ENCODE measurements at places on chromosomes 4 and X.

DNA sequence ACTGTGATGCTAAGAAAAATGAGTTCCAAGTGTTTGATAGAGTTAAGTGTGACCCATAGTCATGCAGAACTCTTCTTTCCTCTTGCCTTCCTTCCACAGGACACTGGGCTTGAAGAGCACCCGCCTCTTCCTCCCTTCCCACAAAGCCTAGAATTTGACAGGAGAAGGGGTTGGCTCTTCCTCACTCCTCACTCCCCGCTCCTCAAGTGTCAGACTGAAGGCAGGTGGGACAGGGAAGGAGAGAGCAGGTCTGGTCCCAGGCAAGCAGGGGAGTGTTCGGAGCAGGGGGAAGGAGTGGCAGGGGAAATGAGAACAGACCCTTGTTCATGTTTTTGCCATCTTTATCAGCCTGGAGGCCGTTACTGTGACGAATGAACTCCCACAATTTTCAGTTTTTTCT lies 10.7 kb downstream of the MAGED2 start:
- no peak for DNase-seq

DNA sequence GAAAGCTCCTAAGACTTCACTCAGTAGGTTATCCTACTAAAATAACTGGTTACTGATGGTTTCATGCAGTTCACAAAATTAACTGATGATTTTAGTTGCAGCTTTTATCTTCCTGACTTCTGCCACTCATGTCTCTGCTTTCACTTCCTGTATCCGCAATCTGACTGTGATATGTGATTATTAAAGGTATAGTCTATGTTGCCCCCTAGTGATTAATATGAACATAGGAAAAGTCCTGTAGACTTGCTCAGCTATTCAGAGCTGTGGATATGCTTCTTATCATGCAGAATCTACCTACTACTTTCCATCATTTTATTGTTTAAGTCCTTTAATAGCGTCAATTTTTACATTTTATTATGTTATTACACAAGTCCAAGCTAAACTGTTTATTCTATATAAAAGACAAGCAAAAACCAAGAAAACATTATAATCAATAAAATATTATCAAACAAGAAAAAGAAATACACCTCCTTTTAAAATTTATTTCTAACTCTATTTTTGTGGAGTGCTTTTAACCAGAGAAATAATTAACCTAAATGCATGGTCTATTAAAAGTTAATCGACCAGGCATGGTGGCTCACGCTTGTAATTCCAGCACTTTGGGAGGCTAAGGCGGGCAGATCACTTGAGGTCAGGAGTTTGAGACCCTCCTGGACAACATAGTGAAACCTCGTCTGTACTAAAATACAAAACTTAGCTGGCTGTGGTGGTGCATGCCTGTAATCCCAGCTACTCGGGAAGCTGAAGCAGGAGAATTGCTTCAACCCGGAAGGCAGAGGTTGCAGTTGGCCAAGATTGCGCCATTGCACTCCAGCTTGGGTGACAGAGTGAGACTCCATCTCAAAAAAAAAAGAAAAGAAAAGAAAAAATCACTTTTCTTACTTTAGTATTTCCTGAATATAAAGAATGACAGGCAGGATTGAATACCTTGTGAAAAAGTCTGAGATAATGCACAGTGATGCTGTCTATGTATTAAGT lies 40.4 kb upstream of the TLR2 start:
- no peak for DNase-seq

DNA sequence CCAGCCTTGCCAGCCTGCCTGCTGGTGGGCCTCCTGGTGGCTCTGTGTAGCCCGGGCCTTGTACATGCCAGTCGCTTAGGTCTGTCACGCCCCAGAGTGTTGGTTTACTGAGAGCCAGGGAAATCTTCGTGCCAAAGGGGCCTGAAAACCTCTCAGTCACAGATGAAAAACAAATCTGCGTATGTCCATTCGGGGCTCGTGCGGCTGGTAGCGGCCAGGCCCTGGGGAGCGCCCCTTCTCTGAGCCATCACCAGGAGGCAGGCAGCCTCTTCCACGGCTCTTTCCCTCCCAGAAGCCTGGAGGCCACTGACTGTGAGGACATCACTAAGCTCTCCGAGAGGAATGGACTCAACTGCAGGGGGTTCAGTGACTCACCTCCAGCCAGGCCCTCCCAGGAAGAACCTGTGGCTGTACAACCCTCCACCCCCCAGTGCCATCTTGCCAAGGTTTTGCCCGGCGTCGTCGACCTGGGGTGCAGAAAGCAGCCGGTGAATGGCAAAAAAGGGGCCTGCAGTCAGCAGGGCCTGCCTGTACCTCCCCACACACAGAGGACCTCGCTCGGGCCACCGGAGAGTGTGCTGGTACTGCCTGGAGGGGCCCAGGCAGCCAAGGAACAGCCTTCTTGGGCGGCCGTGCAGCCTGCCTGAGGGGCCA lies 162.2 kb downstream of the BCOR start:
- DNase-seq, result no peak

GRCh38 chr4:4344915-4345527 lies 41.9 kb upstream of the NSG1 start:
- DNase-seq, result no peak

- no peak for DNase-seq
Observed at GRCh38 chr4:56318555-56318954, 68.7 kb downstream of the AASDH start.

- DNase-seq, result no peak
Observed at GRCh38 chrX:103488332-103488731, 31.0 kb downstream of the RAB40A start.

GRCh38 chr4:6855692-6856297 lies 53.8 kb upstream of the TBC1D14 start:
- DNase-seq, result peak; percentile 28

- no peak for DNase-seq
Observed at GRCh38 chr4:140750470-140750869, 5.7 kb downstream of the TBC1D9 start.

DNA sequence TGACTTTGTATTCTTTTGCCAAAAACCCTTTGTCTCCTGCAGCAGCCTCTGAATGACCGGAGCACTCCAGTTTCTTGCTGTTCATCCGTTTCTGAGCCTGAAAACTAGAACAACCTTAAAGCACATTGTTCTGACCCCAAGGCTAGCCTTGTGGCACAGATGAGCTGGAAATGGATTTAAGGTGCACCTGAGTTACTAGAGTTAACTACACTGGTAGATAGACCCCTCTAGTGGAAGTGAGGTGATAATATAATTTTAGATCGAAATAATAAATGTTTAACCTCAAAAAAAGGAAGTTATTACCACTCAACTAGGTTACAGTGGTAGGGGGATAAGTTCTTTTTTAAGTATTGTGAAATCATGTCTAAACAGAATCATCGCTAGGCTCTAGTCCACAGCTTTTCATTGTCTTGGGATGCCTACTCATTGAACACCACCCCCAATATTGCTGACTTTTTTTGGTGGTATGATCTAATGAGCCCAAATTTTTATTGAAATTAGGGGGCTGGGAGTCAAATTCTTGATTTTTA lies 2.7 kb downstream of the PLS3 start:
- no peak for DNase-seq

- DNase-seq, result no peak
Observed at GRCh38 chr4:121212806-121213205, 48.7 kb upstream of the TNIP3 start.

- DNase-seq, result no peak
Observed at GRCh38 chrX:12241026-12241425, 102.8 kb downstream of the FRMPD4 start.

- no peak for DNase-seq
Observed at GRCh38 chr4:152106113-152106763, 345.4 kb upstream of the GATB start.

- no peak for DNase-seq
Observed at GRCh38 chr4:7985891-7986441, 46.3 kb upstream of the AFAP1 start.

- DNase-seq, result no peak
Observed at GRCh38 chr4:7358100-7358735, 76.5 kb downstream of the PSAPL1 start.

GRCh38 chrX:48569958-48570357 lies 4.3 kb upstream of the RBM3 start:
- no peak for DNase-seq

DNA sequence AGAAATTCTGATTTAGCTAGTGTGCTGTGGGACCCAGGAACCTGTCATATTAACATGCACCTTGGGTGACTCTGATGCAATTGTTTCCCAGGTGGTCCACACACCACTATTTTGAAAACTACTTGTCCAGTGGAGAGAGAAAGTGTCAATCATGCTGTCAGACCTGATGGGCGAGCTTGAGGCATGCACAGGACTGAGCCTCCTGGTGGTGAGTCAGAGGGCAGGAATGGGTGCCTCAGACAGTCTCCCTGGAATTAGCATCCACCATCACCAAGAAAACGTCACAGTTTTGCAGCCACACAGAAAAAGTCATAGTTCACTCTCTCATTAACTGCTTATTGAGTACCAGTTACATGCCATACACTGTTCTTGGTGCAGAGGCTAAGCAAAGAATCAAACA lies 181.8 kb upstream of the MAOA start:
- no peak for DNase-seq

DNA sequence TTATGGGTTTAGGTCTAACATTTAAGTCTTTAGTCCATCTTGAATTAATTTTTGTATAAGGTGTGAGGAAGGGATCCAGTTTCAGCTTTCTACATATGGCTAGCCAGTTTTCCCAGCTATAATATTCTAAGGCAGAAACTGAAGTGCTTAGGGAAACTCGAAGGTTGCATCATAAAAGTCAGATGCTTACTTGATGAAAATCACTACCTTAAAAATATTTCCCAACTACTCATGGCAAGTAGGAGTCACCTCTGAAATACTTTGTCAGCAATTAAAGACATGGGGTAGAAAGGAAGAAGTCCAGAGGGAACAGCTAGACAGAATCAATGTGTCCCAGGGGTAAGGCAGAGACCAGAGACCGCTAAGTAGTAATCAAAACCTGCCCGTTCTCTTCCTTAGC lies 6.3 kb upstream of the AP1S2 start:
- DNase-seq, result no peak

DNA sequence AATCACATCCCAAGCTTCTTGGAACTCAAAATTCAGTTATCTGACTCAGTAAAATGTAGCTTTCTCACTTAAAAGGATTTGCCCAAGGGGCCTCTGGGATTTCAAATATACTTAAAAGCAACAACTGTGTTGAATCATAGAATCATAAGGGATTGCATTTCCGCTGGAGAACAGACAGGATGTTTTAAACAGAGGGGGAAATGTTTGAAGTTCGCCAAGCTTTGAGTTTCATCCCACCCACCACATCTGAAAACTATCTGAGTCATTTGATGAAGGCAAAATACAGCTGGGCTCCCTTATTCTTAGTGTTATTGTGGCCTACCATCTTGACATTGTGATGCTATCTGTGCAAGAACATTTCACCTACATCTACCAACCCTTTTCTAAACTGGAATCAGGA lies 73.5 kb downstream of the PPP1R2C start:
- no peak for DNase-seq

GRCh38 chrX:15816886-15817285 lies 26.6 kb downstream of the ZRSR2 start:
- DNase-seq, result no peak

DNA sequence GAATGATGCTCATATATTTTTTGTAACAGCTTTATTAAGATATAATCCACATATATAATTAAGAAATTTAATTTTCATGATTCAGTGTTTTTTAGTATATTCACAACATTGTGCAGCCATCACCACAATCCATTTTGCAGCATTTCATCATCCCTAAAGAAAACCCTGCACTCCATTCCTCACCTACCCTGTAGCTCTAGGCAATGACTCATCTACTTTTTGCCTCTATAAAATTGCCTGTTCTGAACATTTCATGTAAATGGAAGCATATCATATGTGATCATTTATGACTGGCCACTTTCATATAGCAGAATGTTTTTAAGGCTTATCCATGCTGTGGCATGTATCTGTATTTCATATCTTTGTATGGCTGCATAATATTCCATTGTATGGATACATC lies 339.9 kb downstream of the MAPK10 start:
- no peak for DNase-seq
